Activated T-helper 2 cell treated with anti-CD3 and anti-CD28 coated beads, Interferon-gamma antibody, Interleukin-2, Interleukin-4, amounts not matched to agents 10 μg/mL and 5 μg/mL and 100 μg/mL, durations not matched to agents 14 hours and 24 hours and 36 hours (primary cell): ENCODE measurements at places on chromosomes 3 and 15.

- no peak for DNase-seq
These were observed 17.3 kb upstream of the STAC start for GRCh38 chr3:36362973-36363372.

DNA sequence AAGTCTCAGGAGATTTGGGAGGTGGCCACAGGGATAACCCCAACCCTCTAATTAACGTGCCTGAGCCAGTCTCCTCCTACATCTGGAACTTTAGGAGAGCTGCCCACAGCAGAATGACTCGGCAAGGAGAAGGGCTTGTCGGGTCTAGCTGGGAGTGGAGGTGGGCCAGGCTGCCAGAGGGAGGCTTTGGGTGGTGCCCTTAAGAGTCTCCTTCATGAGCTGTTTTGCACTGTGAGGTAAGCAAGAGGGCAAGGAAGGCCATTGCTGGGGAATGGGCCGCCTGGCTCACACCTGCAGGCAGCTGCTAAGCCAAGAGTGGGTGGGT, 3.6 kb upstream of the TNK2 start:
- no peak for DNase-seq

GRCh38 chr3:167100200-167100599, 279.9 kb downstream of the ZBBX start:
- DNase-seq, result no peak

DNA sequence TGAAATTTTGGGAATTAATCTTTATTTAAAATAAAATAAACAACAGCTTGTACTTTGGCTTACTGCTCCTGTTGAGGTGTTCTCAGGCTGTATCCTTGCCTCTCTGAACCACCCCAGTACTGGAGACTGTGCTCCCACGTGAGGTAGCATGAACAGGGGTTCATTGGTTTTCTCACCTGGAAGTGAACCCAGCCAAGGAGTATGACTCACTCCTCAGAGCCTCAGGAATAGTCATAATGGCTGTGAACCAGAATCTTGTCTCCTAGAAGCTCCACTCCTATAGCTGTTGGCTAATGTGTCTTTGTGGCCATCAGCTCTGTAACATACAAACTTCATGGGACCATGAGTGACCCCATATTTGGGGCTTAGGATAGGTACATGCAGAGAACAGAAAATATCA, 122.5 kb upstream of the ST8SIA2 start:
- DNase-seq, result no peak

DNA sequence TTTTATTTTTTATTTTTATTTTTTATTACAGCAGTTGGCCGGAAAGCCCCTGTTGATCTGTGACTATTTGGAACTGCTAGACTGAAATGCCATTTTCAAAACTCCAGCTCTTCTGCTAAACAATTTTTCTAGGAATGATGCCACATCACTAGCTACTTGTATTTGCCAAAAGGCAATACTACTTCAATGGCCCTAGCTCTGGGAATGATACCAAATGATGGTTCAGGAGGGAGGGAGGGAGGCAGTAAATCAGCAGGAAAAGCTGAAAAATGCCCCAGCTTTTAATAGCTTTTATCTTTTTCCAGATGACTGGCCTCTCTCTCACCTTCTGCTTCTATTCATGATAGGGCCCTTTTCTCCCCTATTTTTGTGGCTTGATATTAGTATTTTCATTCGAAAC, 2.6 kb upstream of the CHL1 start:
- no peak for DNase-seq

- DNase-seq, result no peak
These were observed 870 bp upstream of the TSEN2 start for GRCh38 chr3:12483410-12483809.

DNA sequence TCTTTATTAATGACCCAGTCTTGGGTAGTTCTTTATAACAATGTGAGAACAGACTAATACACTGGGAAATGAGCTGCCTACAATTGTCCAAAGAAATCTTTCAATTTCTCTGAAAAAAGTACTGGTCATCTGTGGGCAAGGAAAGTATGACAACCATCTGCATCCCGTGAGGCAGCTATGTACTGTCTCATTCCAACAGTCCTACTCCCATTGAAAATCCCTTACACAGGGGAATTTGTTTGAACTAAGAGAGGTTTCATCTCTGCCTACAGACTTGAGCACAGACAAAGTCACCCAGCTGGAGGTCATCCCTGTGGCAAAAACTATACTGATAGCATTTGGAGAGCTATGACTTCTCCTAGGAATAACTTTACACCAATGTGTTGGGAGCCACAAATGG, 27.1 kb downstream of the SHC4 start:
- DNase-seq, result no peak

- no peak for DNase-seq
These were observed 833.7 kb downstream of the FHIT start for GRCh38 chr3:60417576-60417975.

- no peak for DNase-seq
These were observed 75.3 kb upstream of the LEKR1 start for GRCh38 chr3:156750874-156751245.

- DNase-seq, result peak; percentile 18
These were observed 1.3 kb downstream of the RHCG start for GRCh38 chr15:89494941-89495637.

GRCh38 chr3:42600958-42601675, 631 bp downstream of the NKTR start:
- peak; percentile 53 for DNase-seq

- no peak for DNase-seq
These were observed 15.4 kb downstream of the FEM1B start for GRCh38 chr15:68292967-68293366.

DNA sequence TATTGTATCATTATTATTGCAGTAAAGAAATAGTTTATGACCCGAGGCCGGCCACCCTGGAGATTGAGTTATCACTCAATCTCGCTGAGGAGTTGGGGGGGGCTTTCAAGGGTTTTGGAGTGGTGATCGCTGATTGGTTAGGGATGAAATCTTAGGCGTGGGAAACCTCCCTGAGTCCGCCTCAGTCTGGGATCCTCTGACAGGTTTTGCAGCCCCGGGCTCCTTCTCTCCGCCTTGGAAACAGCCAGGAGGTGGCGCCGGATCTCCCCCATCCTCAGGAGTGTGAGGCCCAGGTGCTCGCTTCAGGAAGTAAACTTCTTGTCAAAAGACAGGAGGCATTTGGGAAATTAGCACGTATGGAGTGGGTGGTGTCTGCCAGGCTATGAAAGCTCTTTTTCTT, 41.1 kb upstream of the SEC61A1 start:
- DNase-seq, result no peak

- no peak for DNase-seq
These were observed 40.1 kb downstream of the EAF1 start for GRCh38 chr3:15467227-15468181.

DNA sequence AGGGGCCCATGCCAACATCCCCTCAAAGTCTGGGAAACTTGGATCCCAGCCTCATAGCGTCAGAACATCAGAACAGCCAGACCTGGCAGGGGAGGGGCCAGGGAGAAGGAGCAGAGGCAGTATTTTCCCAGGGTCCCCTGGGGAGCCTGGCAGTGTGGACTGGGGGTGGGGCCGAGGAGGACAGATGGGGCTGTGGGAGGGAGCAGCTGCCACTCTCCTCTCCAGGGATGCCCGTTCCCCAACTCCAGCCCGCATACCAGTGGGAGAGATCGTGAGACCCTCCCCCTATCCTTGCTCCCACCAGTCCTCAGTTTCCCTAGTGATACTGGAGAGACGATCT, 6.5 kb upstream of the DNAJB8 start:
- no peak for DNase-seq

- no peak for DNase-seq
These were observed 80.7 kb downstream of the GPR156 start for GRCh38 chr3:120204338-120204737.

DNA sequence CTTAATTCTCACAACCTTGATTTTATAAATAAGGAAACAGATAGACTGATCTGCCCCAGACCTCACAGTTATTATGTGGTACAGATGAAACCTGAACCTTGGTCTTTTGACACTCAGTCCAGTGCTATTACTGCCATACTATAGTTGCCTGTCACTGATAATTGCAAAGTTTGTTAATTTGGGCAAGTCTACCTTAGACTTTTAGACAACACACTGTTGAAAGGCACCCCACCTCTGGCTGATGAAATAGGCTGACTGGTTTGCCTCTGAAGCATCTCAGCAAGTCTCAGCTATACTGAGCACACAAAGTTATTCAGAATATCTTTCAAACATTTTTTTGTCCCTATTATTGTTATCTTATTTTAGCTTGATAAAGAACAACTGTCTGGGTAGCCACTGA, 53.1 kb upstream of the MAP4 start:
- DNase-seq, result no peak

DNA sequence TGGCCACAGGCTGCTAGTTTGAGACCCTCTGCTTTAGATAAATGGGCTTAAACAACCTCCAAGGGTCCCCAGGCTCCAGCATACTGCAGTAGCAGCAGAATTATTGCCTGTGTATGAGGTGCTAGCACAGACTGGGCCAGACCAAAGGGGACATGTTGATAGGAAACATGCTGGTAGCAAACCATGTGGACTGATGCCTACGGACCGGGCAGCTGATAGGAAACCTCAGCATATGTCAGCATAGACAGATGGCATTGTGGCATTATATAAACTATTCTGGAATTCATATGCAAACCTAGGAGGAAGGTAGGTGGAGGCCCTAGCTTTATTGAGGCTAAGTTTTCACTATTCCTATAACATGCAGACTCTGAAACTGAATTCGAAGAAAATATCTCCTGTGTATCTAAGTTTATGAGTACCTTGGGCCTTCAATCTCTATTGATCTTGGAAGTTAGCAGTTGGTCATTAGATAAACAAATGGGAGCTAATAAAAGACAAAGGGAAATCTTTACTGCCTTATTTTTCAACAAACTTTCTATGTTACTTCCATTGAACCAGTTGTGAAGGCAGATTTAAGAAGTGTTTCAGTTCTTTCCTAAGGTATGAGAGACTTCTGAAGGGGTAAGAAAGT, 1.7 kb upstream of the HGD start:
- no peak for DNase-seq

DNA sequence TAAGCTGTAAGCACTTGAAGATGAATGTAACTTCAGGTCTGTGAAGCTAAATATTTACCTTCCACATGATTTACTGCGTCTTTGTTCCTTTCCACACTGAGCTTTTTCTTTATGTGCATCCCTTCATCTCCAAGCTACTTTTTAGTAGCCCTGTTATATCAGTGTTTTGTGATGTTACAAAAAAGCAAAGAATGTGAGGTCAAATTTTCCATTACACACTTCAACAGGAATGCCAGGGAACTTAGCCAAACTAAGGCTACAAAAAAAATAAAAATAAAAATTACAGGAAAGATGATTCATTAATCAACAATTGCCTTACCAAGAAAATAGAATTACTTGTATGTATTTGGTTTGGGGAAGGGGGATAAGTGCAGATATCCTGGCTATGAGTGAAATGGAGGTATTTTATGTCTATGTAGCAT, 73.0 kb downstream of the FILIP1L start:
- no peak for DNase-seq

DNA sequence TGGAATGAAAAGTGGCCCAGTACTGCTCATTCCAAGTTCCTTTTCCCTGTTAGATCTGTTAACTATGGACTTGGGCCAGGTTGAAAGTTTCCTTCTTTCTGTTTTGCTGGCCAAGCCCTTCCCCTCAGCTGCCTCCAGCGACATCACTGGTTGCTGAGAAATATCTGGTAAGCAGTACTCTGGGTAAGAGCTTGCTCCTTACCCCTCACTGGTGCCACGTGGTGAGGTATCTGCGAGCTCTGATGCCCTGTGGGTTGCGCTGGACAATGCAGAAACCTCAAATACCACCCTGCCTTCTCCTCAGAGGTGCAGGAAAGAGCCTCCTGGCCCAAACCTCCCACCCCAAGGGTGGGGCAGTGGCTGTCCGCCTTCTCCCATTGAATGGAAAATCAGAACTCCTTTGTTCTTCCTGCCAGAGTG, 42.9 kb upstream of the APH1B start:
- no peak for DNase-seq

DNA sequence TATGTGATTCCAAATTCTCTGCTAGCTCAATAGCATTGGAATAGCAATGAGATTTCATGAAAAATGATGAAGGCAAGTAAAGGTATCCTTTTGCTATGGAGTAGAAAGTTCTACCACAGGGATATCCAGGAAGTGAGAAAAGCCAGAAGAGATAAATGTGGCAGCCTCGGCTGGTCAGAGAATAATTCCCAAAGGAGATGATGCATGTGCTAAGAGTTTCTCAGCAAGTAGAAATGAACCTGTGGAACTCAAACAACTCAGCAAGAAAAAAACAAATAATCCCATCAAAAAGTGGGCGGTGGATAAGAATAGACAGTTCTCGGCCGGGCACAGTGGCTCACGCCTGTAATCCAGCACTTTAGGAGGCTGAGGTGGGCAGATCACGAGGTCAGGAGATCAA, 38.2 kb downstream of the ALS2CL start:
- DNase-seq, result no peak
